ENCODE measurements at places on chromosomes 7 and 10.

GRCh38 chr7:76236224-76236623 is 34.5 kb downstream of the SRRM3 start:
- no peak for DNase-seq

- no peak for DNase-seq
Observed at GRCh38 chr7:94314413-94315410, 80.0 kb upstream of the COL1A2 start.

DNA sequence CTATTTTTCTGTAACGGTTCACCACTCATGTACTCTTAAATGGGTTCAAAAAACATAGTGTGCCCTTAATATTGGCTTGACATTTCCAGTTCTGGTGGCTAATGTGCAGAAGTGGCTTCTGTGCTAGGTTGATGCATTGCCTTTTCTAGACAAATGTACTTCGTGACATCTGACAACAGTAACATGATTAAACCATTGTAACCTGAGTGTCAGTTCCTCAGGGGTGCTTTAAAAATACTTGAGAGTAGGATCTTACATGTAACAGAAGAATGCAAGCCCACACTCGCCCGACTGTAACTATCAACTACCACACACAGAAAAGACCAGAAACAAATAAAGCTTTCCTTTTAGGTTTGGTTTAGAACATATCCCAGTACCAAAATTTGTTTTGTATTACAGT is 393.4 kb upstream of the NFE2L3 start:
- no peak for DNase-seq

GRCh38 chr7:21028599-21028998 is 241.9 kb upstream of the SP8 start:
- no peak for DNase-seq

GRCh38 chr10:129417870-129418269 is 49.2 kb upstream of the MGMT start:
- DNase-seq = no peak

- DNase-seq = no peak
Observed at GRCh38 chr10:47160261-47160908, 139.6 kb upstream of the GDF10 start.

DNA sequence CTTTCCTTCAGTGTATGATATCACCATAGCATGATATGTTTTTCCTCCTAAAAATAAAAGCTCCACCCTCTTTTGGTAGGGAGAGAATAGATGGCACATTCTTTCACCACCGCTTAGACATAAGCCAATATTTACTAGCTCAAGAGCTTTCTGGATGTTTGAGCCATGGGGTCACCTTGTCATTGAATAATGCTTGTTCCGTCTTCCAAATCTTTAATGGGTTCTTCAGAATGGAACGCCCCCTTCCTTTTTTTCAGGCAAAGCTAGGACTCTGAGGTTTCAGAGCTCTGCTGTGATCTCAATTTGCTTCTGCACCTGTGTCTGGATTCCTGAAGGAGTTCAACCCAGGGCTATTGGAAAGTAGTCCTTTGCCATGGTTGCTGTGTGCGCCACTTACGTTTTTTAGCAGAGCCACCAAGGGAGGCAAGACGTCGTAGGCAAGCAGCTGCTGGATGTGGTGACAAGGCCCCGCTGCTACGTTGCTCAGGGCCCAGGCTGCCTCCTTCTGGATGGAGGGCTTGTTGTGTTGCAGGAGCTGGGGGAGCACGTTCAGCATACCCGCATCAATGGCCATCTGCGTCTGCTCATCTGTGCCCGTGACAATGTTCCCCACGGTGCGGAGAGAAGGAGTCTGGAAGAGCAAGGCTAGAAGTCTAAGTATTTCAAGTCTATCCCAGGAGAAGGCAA is 23.2 kb downstream of the KPNA7 start:
- no peak for DNase-seq

- DNase-seq = no peak
Observed at GRCh38 chr10:1596482-1597099, 140.7 kb downstream of the ADARB2 start.

GRCh38 chr10:6543431-6544005 is 36.6 kb downstream of the PRKCQ start:
- no peak for DNase-seq

GRCh38 chr7:151368136-151368571 is 26.5 kb downstream of the NUB1 start:
- peak; percentile 91 for DNase-seq

DNA sequence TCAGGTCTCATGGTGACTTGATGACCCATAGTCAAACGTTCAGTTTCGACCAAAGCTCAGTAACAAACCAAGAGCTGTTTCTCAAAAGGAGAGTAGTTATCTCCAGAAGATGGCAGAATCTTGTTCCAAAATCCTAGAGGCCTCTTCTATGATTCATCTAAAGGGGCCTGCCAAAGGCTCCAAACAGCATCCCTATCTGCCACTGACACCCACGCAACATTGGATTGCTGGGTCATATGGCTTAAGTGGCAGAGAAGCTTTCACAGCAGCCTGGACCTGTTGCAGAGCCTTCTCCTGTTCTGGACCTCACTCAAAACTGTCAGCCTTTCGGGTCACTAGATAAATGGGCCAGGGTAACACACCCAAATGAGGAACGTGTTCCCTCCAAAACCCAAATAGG is 54.0 kb upstream of the LRRC18 start:
- no peak for DNase-seq

All from H1 (cell line).